Epithelial cell of proximal tubule (primary cell): ENCODE measurements at places on chromosomes 2 and 18.

DNA sequence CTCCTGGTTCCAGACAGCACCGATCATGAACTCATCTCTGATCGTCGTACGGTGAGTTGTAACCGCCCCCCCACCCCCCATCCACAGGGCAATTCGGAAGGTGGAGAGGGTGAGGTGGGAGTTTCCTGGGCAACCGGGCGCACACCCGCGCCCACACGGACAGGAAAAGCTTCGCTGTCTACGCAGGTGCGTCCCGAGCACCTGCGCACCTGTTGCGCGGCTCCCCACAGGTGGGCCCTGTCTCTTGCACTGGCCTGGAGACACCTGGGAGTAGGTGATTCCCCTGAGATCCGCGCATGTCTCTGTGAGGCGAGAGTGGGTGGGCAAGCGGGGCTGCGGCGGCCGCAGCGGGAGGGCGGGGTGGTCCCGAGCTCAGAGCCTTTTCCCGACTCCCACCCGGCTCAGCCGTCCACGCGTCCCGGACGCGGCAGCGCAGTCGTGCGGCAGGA lies 459 bp upstream of the ATP6V1C2 start:
- DNase-seq = no peak

DNA sequence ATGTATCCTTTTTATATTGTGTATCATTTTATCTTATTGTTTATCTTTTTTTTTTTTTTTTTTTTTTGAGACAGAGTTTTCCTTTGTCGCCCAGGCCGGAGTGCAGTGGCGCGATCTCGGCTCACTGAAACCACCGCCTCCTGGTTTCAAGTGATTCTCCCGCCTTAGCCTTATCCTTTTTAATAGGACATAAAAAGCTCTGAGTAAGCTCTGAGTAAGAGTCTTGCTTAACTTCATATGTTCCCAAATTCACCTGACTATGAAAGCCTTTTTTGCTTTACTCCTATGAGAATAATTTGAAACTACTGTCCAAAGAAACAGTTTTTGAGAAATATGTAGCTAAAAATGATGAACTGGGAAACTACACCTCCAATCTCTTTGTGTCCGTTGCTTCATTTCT lies 525.5 kb downstream of the IRS1 start:
- no peak for DNase-seq

- DNase-seq = no peak
Measured at GRCh38 chr2:128628206-128628605, 309.5 kb upstream of the HS6ST1 start.

DNA sequence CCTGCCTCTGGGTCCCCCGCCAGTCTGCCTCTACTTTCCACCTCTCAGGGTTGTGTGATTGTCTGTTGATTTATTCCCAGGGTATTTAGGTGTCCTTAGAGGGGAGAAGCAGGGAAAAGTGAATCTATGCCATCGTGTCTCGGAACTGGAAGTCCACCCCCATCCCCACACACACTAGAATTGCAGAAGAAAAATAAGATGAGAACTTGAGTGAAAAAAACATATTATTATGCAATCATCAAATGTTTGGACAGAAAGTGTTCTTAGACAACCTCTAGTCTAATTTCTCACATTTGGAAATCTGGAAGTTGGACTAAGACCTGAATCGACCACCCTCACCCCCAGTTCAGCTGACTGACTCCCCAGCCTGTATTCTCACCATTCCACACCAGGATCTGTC lies 14.1 kb upstream of the CASP8 start:
- no peak for DNase-seq
